ENCODE measurements at places on chromosomes 16 and 17.

DNA sequence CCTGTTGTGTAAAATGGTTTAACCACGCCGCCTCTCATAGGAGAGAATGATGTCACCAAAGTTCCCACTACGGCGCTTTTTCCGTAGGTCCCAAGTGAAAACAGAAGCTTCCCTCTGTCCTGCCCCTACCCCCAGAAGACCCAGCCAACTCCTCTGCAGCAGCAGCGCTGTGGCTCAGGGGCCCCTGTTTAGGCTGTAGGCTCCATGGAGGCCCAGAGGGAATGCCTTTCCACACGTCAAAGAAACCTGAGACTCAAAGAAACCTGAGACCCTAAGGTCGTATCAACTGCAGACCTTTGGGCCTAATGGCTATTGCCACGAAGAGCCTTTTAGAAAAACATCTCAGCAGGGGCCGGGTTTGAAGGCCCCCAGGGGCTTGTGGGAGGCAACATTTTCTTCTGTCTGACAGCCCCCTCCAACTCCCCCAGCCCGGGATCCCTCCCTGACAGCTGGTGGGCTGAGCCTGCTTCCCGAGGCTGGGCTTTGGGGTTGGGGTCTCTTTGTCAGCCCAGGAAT lies 43.1 kb upstream of the MEAK7 start:
- DNase-seq: no peak

GRCh38 chr16:71351558-71351901 lies 7.0 kb upstream of the CALB2 start:
- no peak for DNase-seq

DNA sequence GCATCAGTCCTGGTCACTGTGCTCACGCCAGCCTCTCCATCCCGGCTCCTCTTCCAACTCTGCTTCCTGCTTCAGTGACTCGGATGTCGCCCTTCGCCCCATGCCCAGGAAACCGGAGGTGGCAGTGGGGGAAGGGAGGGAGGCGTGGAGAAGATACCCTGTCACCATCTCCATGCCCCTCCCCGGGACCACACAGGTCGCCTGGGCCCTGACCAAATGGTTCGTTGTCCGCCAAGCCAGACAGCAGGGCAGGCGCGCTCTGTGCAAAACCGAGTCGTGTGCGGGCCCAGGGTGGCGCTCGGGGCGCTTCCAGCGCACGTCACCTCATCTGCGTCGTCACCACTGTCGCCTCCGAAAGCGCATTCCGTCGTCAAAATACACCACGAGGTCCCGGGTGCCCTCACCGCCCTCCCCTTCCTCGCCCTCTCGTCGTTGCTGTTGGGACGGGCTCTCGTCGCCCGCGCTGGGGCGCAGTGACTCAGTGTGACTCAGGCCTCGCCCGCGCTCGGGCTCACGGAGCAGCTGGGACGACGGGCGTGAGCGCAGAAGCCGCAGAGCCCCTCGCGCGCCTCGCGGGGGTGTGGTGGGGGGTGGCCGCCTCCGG lies 39.2 kb downstream of the ZNF778 start:
- DNase-seq: peak; percentile 79

- DNase-seq: no peak
Observed at GRCh38 chr16:59880611-59881010, 1146.5 kb upstream of the GOT2 start.

DNA sequence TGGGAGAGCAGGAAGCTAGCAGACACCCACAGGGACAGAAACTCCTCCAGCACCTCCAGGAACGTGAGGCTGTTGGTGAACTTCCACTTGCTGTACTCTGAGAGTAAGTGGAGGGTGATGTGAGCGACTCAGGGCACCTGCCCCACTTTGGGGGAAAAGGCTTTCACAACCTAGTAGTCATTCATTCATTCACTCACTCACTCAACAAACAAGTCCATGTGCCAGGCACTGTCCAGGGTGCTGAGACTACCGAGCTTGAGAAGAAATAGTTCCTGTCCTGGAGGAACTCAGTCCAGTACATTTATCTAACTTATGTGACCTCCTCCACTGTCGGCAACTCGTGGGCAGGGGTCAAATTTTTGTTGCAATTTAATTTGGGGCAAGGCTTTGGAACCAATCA lies 26.6 kb downstream of the LGALS9 start:
- peak; percentile 57 for DNase-seq

DNA sequence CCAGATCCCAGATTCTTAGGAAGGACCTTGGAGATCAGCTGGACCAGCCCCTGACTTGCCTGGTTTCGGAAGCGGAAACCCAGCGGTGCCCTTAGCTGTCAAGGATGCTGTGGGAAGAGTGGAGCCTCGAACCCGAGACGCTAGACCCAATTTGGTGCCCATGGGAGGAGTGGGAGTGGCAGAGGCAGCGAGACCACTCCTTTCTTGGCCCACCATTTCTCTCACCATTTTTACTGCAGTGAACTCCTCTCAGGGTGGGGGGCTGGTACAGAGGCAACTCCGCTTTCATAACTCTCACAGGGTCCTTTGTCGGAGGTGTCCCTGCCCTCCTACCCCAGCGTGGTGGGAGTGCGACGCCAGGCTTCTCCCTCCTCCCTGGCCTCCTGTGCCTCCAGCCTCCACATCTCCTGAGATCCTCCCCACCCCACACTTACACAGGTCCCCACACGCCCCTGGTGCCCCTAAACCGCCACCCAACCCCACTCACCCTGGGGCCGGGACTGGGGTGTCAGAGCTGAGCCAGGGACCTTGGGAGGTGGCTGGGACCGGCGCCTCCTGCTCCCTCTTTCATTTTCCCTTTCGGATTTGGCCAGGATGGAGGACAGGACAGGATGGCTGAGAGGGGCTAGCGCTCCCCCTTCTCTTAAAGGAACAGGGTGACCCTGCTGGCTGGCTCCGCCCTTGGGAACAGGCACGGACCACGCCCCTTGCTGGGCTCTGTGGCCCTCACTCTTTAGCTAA lies at the start of gene GJD3:
TSS of gene GJD3 (minus strand) at position 617 of the 741 bp plus-strand sequence. CDS start 922 bp downstream, outside the sequence.
- DNase-seq: peak; percentile 23

- DNase-seq: no peak
Observed at GRCh38 chr17:692116-692515, 22.5 kb downstream of the VPS53 start.

- DNase-seq: peak; percentile 10
Observed at GRCh38 chr16:75256696-75257343, 5.4 kb upstream of the BCAR1 start.

GRCh38 chr16:14309906-14310305 lies 238.8 kb downstream of the MRTFB start:
- no peak for DNase-seq

GRCh38 chr16:71555230-71555891 lies 21.5 kb downstream of the TAT start:
- DNase-seq: no peak

Data from activated naive CD4-positive, alpha-beta T cell treated with anti-CD3 and anti-CD28 coated beads, Interleukin-2, amount 10 ng/mL, durations not matched to agents 7 days and 5 days (primary cell).